Esophagus squamous epithelium (tissue), 5 donors: ENCODE measurements at places on chromosomes 4 and X. TPM values are rescaled to one million over a fixed set of nuclear protein-coding genes. Genes with fewer than 3 reads are reported as not detected.

GRCh38 chr4:7753271-7753670 is 186.4 kb downstream of the AFAP1 start:
- DNase-seq: no peak
- H3K27ac ChIP-seq: no peak overlapping the region

DNA sequence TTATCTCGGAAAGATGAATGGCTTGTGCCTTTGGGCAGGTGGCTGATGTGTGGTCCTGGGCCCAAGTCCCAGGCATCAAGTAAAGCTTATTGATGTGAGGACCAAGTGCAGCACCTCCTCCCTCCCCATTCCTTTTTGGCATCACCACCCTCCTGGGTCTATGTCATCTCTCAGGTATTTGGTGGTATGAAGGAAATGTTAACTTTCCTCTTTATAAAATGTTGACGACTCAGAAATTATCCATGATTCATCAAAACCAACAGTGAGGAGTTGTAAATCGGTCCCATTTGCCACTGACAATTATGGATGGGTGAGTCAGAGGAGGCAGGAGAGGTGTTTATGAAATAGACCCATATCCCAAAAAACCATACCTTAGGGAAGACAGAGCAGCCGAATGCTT is 229.4 kb upstream of the GATB start:
- H3K4me3 ChIP-seq: no peak overlapping the region
- no peaks in the 10 kb centered on the region for H3K4me1 ChIP-seq
- H3K36me3 ChIP-seq: no peaks in the 10 kb centered on the region
- H3K27ac ChIP-seq: no peak overlapping the region
- no peaks in the 10 kb centered on the region for H3K27me3 ChIP-seq

- H3K27me3 ChIP-seq: no peaks in the 10 kb centered on the region
- H3K4me1 ChIP-seq: no peaks in the 10 kb centered on the region
- DNase-seq: no peak
- no peak overlapping the region for H3K27ac ChIP-seq
Measured at GRCh38 chrX:12304261-12304660, 166.0 kb downstream of the FRMPD4 start.

GRCh38 chr4:185424905-185425646 is 688 bp downstream of the UFSP2 start:
- H3K4me3 ChIP-seq: peak overlapping the region; percentile 72
- H3K27ac ChIP-seq: peak overlapping the region; percentile 96
- peaks cover 7% of the 10 kb centered on the region for H3K4me1 ChIP-seq
- no peak for DNase-seq

DNA sequence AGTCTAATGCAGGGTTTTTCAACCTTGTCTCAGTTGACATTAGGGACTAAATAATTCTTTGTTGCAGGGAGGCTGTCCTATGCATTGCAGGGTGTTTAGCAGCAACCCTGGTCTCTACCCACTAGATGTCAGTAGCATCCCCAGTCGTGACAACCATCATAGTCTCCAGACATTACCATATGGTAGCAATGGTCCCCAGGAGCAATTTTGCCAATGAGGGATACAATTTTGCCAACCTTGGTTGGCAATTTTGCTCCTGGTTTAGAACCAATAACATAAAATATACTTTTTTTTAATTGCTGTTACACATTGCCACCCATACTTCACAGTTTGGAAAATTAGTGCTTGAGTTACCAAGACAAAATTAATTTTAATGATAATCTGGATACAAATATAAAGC is 6.0 kb downstream of the EREG start:
- DNase-seq: no peak
- H3K27me3 ChIP-seq: no peaks in the 10 kb centered on the region
- no peaks in the 10 kb centered on the region for H3K36me3 ChIP-seq
- no peak overlapping the region for H3K4me3 ChIP-seq
- no peak overlapping the region for H3K27ac ChIP-seq

- H3K27ac ChIP-seq: no peak overlapping the region
- DNase-seq: no peak
- no peak overlapping the region for H3K4me3 ChIP-seq
- H3K36me3 ChIP-seq: no peaks in the 10 kb centered on the region
- H3K27me3 ChIP-seq: no peaks in the 10 kb centered on the region
Measured at GRCh38 chr4:76997532-76997931, 48.0 kb downstream of the SEPTIN11 start.

DNA sequence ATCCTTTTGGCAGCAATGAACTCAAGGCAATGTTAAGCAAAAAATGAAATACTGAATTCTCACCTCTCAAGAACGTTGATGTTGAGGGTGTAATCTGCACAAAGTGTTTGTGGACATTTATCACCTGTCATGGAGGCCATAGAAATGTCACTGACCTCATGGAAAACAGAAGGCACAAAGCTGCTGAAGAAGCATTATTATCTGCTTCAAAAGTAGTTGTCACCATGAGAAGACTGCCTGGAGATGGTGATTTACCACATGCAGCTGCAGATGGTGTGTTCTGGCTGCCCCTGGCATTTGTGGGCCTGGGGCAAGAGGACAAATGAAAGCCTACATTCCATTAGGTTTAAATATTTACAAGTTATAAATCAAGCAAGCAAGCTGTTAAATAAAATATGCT is 116.8 kb upstream of the RPS6KA3 start:
- no peaks in the 10 kb centered on the region for H3K36me3 ChIP-seq
- no peaks in the 10 kb centered on the region for H3K4me1 ChIP-seq
- no peak for DNase-seq
- H3K27me3 ChIP-seq: no peaks in the 10 kb centered on the region
- no peak overlapping the region for H3K27ac ChIP-seq

- no peaks in the 10 kb centered on the region for H3K4me1 ChIP-seq
- H3K27me3 ChIP-seq: no peaks in the 10 kb centered on the region
- no peaks in the 10 kb centered on the region for H3K36me3 ChIP-seq
- no peak overlapping the region for H3K27ac ChIP-seq
- DNase-seq: no peak
- H3K4me3 ChIP-seq: no peak overlapping the region
Measured at GRCh38 chrX:96615448-96615847, 69.2 kb upstream of the DIAPH2 start.

Gene FMR1NB
- total RNA-seq: not detected

Gene SYTL4
- total RNA-seq: 8.3 TPM
